PC-9 (cell line): ENCODE measurements at places on chromosomes 11 and 22.
A peak's percentile ranks its signal among the peaks of the same experiment; 100 is the strongest.

DNA sequence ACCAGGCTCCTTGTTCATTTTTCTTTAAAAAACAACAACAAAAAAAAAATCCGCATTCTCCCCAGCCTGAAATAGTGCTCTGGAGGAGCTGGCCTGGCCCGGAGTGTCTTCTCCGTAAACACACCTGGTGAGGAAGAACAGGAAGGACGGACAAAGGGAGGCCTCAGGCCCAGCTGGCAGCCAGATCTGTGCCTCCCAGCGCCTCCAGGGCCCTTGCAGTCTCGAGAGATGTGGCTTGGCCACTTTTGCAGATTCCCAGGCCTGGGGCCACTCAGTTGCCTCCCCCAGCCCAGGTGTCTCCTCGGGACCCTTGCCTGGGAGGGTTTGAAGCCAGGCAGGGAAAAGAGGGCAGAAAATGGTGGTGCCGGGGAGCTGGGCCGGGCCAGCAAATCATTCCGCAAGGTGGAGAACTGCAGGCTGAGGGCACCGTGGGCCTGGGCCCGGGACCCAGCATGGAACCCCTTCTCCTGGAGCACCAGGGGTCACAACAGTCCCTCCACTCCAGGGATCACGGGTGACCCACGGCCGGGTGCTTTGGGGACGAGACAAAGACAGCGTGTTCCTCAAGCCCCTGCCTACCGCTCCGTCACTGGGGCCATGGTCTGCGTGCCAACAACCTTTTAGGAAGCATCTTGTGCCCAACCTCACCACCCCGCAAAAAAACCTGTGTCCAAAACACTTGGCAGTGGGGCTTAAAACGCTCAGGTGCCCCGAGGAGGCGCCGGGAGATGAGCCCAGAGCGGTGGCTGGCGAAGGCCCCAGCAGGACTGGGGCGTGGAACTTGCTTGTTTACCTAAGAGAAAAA, 67.1 kb upstream of the WNT7B start:
- DNase-seq: no peak

DNA sequence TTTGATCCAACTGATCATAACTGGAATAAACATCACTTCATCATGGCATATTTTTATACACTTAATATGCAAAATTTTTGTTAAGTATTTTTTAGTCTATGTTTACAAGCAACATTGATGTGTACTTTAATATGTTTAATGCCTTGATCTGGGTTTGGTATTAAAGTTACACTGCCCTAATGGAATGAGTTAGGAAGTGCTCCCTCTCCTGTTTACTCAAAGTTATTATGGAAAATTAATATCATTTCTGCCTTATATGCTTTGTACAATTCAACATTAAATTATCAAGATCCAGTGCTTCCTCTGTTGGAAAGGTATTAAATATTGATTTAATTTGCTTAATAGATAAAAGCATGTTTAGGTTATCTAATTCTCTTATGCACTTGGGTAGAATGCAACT, 927.3 kb upstream of the RAG2 start:
- DNase-seq: no peak

DNA sequence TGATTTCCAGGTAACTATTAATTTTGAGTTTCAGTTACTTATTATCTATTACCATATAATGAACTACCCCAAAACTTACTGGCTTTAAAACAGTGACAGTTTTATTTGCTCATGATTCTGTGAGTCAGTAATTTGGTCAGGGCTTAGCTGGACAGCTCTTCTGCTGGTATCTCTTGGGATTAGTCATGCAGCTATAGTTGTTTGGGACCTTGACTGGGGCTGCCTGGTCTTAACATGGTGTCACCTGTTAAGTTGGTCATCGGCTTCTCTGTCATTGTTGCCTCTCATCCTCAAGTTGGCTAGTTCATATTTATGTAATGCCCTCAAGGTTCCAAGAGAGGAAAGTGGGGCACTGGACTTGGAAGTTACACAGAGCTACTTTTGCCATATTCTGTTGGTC, 177.5 kb downstream of the TMEM135 start:
- DNase-seq: no peak

- DNase-seq: no peak
Observed at GRCh38 chr11:64888729-64889511, 10.5 kb upstream of the EHD1 start.

DNA sequence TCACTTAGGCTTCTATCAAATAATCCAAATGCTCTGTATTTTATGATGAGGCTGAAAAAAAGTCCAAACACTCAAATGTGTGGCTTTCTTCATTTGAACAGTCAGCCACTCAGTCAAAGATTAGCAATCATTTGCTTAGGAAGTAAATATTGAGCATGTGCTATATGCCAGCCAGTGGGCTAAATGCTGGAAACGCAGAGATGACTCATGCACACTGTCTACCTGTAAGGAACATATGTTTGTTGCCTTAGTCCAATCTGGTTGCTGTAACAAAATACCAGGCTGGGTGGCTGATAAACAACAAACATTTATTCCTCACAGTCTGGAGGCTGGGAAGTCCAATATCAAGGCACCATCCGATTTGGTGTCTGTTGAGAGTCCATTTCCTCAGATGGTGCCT, 617.3 kb downstream of the NTM start:
- no peak for DNase-seq

DNA sequence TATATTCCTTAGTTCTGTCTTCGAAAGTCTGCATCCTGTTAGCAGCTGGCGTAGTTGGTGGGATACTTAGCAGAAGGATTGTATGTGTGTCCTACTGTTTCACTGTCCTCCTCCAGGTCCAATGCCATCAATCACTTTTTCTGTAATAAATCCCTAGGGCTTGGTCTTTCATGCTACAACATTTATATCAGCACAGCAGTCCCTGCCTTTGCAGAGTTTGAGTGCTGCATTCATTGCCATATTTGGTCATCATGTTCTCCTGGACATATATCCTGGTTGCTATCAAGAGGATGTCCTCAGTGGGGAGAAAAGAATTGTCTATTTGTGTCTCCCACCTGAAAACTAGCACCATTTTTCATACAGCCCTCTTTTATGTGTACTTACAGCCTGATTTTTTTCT, 67.0 kb downstream of the OR5AK2 start:
- no peak for DNase-seq

DNA sequence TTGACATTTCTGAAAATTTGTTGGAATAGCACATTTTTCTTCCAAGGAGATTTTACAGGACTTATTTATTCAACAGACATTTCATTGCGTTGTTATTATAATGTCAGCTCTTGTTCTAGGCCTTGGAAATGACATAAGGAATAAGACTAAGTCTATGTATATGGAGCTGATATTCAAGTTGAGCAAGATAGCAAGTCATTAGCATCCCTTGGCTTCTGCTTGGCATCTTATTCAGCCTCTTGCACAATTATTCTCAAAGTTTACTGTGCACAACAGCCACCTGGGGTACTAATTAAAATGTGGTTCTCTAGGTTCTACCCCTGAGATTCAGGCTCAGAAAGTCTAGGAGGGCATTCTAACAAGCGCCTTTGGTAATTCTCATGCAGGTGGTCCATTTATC, 304.8 kb upstream of the DDI1 start:
- peak; percentile 27 for DNase-seq

DNA sequence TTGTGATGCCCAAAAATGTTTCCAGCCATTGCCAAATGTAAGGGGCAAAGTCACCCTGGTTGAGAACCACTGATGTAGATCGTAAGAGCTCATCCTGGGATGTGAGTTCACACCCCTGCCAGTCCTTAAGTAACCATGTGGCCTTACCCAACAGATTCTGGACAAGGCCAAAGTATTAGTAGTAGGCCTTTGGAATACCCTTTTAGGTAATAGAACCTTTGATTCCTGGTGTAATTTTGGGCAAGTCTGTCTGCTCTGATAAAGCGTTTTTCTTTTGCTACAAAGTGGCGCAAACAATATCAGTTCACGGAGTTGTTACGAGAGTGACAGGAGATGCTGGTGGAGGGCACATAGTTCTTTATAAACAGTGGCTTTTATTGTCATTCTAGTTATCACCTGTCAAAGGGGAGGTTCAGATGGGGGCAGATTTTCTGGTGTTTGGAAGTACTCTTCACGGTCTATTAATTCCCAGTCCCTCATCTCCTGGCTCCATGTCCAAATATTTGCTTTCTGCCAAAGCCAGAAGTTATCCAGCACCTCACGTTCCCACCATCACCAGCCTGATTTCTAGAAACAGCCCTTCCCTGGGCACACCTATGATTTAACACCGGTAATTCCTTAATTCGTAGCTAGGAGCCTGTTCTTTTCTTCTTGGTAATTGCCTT, 73.8 kb upstream of the CRYBB3 start:
- no peak for DNase-seq

GRCh38 chr22:49107561-49107960, 720.1 kb downstream of the BRD1 start:
- no peak for DNase-seq

GRCh38 chr11:36567694-36568093, at the start of gene RAG1:
Gene RAG1 (plus strand): TSS chr11:36568007. CDS start chr11:36573305, 5,298 bp downstream.
- no peak for DNase-seq

DNA sequence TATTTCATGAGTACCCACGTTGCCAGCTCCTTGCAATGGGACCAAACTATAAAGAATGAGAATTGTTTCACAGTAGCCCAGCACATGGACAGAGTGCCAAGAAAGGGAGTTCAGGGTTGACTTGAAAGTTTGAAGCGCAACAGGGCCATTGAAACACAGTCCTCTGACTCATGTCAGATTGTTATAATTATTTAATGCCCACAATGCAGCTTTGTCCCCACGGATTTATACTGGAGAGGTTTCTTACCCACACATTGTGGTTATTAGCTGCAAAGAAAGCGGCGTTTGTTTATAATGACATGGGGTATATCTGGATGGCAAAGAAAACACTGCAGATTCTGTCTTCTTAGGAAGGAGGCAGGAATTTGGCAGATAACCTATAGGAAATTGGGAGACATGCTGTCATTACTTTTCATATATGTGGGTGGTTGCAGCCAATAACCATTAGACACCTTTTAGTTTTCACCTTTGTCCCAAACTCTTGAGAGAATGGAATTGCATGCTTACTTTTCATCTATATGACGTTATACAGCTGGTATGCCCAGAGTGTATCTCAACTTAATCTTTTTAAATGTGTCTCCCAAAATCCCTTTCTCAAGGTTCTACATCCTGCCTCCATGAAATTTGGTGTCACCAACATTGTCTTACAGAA, 143.6 kb downstream of the TEAD1 start:
- no peak for DNase-seq

DNA sequence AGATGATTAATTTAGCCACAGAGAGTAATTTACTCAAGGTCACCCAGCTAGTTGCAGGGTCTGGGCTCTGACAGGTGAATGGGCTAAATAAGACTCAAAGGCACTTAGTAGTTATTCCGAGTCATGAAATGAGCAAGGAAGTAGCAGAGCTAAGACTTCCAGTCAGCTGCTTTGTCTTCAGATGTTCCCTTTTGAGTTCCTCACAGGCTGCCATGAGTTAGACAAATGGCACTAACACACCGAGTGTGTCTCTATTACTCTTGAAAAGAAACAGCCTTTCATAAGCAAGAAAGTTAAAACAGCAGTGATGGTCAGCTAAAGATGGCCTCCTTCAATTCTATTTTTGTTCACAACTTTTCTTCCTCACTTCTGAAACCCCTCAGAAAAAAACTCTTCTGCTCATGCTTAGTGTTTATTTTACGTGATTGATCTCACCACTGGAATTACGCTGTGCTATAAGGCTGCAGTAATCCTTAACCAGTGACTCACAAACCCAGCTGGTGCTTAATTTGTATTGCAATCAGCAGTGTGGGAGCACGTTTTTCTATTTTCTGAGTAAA, 389.1 kb downstream of the AASDHPPT start:
- DNase-seq: no peak

- no peak for DNase-seq
Observed at GRCh38 chr11:110454609-110455008, 24.9 kb downstream of the FDX1 start.

GRCh38 chr11:32698579-32698978, 95.9 kb downstream of the CCDC73 start:
- DNase-seq: no peak

DNA sequence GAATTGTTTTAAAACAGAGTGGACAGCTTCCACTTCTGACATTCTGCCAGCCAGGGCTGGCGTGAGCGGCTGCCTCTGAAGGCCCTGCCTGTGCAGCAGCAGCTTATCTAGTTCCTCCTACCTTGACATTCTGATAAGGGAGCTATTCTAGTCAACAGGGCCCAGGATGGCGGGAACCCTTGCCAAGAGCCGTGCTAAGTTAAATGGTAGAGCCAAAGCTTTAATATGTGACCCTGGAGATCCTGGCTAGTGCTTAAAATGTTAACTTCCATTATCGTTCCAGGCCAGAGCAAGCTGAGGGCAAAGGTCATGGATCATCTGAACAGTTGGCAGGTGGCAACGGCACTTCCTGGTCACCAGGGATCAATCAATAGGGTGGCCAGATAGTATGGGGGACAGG, 3.5 kb downstream of the KCNJ5 start:
- DNase-seq: no peak

DNA sequence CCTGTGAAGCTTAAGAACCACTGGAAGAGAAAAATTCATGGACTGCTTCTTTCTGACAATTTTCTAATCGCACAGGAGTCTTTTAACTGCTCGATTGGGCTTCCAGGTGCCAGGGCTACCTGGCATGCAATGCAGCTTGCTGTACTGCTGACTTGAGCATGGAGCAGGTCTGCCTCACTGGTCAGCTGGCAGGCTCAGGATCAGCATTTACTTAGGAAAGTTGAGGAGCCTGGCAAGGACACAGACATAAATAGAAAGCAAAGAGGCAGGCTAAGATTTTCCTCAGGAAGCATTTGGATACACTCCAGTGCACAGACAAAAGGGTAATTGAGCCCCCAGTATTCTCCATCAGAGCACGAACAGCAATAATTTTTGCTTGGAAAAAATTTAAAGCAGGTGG, 163.5 kb downstream of the CSNK2A3 start:
- DNase-seq: no peak

- DNase-seq: peak; percentile 97
Observed at GRCh38 chr11:76770642-76771445, 12.3 kb upstream of the TSKU start.

GRCh38 chr22:36301384-36301828, 48.5 kb downstream of the APOL1 start:
- peak; percentile 84 for DNase-seq

GRCh38 chr22:29816980-29817379, 21.1 kb downstream of the ASCC2 start:
- no peak for DNase-seq

DNA sequence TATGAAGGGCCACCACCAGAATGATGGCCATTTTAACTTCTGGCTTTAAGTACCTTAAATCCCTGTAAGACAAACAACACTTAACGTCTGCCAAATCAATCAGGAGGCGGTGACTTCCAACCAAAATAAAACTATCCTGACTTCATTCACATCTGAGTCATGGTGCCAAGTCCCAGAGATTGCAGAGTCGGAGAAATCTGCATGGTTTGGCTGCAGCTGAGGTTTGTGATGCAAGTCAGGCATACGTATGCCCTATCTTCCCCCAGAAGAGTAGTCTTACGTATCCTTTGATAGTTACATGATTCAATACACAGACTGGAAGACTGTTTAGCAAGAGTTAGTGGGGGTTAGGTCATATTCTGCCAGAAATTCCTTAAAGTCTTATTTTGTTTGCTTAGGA, 1.7 kb upstream of the GAB2 start:
- no peak for DNase-seq
